ENCODE measurements at places on chromosomes 13 and 19.

DNA sequence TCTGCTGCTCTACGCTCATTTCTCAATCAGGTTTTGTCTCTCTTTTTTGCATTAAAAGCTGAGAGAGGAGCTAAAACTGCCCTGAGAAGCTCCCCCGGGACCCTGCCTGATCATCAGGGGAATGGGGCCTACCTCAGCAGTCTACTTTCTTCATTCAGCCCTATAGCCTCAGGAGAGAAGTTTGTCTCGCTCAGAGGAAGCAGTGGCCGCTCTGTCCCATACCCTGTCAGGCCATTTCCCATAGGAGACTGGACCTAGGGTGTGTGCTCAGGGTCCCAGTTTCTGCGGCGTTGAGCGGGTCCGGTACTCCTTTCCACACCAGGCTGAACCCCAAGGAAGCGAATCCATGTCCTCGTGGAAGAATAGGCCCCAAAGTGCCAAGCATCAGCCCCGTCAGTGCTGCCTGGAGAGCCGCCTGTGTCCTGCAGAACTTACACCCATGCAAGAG lies 21.7 kb downstream of the UBE2L5 start:
- no peak for DNase-seq

DNA sequence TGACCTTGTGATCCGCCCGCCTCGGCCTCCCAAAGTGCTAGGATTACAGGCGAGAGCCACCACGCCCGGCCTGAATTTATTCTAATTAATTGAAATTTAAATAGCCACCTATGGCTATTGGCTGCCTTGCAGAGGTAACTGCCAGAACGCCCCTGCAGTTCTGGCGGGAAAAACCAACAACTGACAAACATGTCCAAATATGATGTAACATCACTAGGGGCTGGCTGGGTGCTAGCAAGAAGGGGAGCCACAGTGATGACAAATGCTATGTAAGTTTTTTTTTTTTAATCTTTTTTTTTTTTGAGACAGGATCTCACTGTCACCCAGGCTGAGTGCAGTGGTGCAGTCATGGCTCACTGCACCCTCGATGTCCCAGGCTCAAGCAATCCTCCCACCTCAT lies 12.9 kb downstream of the ZSWIM9 start:
- DNase-seq, result no peak

- DNase-seq, result no peak
These were observed 20.9 kb downstream of the SIN3B start for GRCh38 chr19:16850133-16850532.

DNA sequence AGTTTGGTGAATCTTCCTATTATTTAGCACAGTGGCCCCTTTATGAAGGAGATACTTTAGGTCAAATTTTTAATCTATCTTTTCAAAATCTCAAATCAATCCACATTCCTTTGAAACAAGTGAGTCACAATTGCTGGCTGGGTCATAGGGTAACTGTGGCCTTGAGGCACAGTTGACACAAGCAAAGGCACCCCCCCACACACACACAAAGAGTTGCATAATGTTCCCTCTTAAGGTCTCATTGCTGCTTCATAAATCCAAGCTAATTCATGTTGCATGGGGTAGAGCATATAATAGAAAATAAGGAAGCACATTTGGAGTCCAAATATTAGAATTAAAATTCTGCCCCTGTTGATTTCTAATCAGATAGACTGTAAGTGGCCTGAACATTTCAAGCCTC lies 171.5 kb downstream of the DLEU7 start:
- DNase-seq, result no peak

- no peak for DNase-seq
These were observed 502 bp downstream of the NECTIN2 start for GRCh38 chr19:44846455-44847143.

- DNase-seq, result peak; percentile 10
These were observed 53.0 kb downstream of the DPY19L3 start for GRCh38 chr19:32458500-32459123.

- DNase-seq, result no peak
These were observed 247.9 kb downstream of the MYO16 start for GRCh38 chr13:108877300-108877699.

GRCh38 chr13:43388282-43389034 lies 365.1 kb downstream of the DNAJC15 start:
- no peak for DNase-seq

- no peak for DNase-seq
These were observed 3.3 kb downstream of the BCAM start for GRCh38 chr19:44812142-44812718.

DNA sequence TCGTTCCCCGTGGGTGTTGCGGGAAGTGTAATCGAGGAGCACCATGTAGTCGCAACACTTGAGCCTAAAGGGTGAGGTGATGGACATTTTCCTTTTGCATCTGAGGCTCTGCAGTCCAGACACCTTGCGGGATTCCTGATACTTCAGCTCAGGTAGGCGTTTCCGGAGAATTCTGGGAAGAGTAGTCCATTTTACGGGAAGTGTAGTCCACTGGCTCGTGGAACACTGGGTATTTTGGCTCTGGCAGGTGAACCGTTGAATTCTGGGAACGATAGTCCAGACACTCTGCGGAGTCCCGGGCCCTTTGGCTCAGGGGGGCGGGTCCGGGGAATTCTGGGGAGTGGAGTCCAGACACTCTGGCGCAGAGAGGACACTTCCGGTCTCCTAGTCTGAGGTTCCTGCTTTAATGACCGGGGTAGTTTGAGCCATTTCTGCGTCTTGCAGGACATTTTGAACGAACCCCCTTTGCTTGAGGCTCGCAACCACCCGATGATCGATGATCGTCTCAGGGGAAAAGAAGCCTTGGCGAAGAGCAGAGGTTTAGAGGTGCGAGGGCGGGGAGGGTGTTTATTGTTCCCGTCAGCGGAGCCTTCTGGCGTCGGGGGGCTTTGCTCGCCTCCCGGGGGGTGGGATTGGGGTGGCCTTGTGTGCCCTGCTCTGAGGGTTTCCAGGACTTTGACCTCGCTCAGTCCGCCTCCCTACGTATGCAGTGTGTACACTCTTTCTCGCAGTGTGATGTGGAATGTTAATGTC lies at the start of gene ZNF223:
Gene ZNF223 (plus strand): TSS at position 387 of the 753 bp plus-strand sequence. CDS start 3,141 bp downstream, outside the sequence.
- DNase-seq, result peak; percentile 73

DNA sequence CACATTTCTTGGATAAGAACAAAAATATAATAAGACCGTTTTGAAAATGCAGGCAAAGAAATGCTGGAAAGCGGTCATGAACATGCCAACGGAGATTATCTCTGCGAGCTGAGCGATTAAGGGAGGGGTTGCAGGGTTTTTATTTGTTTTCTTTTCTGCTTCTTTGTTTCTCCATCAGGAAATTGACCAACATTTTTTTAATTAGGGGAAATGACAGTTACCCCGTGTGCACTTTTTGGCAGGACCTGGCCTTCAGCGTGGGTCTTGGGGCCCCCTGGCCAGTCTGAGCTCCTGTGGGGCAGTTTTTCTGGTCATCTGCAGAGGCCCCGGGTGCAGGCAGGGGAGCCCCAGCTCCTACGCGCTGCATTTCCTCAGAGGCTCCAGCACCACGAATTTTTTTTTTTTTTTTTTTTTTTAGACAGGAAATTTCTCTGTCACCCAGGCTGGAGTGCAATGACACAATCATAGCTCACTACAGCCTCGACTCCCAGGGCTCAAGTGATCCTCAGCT lies 31.3 kb upstream of the HOMER3 start:
- DNase-seq, result no peak

DNA sequence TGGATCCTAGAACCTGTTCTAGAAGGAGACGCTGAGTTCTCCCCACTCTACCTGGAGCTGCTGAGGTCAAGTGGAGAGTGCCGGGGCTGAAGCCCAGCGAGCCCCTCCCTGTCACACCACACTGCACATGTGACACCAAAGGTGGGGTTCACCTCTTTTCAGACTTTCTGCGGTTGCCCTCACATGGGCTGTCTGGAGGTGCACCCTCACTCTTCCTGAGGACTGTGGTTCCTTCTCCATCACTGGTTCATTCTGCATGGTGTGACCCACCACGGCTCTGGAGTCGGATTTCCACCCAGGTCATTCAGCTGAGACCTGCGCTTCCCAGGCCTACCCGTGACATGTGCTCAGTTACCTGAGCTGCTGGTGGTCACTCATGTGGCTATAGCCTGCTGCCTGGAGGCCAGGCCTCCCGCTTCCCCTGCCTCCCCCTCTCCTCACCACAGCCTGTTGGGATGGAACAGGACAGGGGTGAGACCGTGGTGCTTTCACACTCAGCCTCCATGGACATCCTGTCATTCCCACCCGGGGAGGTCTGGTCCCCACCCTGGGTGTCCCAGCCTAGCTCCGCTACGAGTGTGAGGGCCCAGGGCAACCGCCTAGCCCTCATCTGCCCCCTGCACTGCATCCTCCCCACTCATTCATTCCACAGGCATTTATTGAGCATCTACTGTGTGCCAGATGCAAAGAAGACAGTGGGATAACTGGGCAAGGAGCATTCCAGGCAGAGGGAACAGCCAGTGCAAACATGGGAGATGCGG lies 605 bp upstream of the A1BG start:
- DNase-seq, result no peak

DNA sequence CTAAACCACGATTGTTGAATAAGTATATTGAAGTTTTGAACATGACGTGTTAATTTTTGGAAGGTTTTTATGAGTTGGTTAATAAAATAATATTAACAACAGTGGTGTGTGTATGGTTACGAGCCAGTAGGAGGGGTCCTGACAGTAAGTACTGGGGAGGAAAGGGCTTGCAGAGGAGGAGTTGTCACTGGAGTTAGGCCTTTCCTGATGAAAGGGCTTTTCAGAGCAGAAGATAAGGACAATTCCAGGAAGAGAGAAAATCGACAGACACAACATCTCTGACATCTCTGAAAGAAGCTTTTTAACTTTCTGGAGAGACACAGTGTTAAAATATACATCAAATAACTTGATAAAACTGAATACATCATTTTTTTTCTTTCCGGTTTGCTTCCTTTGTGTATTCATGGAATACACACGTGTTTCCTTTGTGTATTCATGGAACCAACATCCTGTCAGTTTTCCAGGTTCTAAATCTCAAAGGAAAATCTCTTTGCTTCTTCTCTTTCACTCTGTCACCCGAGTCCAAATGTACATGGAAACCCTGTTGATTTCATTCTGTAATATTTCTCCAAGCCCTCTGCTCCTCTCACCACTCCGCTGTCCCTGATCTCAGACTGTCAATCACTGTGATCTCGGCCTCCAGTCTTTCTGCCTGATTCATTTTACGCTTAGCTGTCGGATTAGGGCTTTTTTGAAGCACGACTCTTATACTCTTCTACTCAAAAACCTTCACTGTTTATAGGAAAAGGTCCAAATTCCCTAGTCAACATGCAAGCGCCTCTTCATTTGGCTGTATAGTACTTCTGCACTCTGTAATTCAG lies 374.4 kb downstream of the DLEU7 start:
- DNase-seq, result no peak

DNA sequence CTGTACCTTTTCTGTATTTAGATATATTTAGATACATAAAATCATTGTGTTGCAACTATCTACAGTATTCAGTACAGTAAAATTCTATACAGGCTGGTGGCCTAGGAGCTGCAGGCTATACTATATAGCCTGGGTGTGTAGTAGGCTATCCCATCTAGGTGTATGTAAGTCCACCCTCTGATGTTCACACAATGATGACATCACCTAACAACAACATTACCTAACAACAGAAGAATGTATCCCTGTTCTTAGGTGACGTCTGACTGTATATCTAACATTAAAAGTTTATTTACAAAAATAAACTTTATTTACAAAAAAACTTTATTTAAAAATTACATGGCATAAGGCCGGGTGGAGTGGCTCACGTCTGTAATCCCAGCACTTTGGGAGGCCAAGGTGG lies 28.3 kb upstream of the ZFP30 start:
- DNase-seq, result no peak

GRCh38 chr19:23916991-23917390 lies 2.3 kb downstream of the ZNF726 start:
- DNase-seq, result no peak

DNA sequence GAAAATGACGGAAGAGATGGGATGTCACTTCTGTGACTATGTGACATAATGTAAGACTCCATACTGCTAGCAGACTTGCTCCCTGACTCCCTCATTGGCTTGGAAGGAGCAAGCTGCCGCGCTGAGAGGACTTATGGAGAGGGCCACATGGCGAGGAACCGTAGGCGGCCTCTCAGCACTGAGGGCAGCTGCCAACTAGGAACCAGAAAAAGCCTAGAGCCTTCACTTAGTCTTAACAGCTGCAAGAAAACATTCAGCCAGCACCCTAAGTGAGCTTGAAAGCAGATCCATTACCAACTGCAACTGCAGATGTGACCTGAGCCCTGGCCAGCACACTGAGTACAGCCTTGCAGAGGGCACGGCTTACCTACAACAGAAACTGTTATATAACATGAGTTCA lies 33.9 kb downstream of the USP12 start:
- no peak for DNase-seq

Measured in CD4-positive, alpha-beta T cell treated with Interleukin-17A for 1 hour (primary cell).